ENCODE measurements at places on chromosomes 5 and 9.

GRCh38 chr5:100902440-100903038 lies 543 bp downstream of the ST8SIA4 start:
- DNase-seq = peak; percentile 45

- DNase-seq = no peak
These were observed 1242.9 kb upstream of the CDH6 start for GRCh38 chr5:29950416-29951145.

DNA sequence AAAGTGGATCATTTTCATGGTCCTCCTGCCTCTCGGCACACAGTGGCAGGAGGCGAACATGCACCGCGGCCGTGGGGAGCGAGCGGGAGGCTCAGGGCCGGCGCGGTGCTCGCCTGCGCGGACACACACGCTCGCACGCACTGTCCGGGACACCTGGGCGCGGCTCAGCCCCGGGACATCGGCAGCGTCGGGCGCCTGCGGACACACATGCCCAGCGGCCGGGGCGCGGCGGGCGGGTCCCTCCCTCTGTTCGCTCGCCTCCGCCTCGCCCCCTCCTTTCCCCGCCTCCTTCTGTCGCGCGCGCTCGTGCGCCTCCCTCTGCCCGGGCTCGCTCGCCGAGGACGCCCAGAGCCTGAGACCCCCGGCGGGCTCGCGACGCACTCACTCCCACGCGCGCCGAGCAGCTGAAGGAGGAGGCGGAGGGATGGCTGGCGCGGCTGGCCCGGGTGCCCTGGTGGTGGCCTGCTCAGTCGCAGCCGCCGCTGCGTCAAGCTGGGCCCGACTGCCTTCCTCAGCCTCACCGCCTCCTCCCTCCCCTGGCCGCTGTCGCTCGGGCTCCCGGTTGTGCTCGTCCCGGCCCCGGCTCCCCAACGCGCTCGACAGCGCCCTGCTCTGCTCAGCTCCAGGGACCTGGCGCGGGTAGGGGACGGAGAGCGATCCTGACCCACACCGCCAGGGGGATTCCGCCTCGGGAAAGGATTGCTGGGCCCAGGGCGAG lies at the start of gene FRMD3:
TSS of gene FRMD3 (minus strand) at position 230 of the 718 bp plus-strand sequence. CDS start at position 60, 170 bp downstream.
- DNase-seq = peak; percentile 44

DNA sequence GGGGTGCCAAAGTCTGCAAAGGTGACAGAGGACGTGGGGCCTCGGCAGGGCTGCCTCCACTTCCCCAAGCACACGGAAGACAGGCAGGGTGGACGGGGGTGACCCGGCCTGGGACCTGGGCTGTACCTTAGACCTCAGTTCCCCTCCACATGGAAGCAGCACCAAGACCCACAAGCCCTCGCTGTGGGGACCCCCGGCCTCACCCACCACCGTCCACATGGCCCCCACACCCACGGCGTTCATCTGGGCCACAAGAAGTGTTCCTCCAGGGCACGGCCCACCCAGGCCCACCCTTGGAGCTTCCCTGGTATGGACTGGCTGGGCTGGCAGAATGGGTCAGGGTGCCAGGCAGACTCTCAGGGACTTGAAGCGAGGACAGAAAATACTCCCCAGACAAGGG lies 45.8 kb upstream of the NKD2 start:
- no peak for DNase-seq

DNA sequence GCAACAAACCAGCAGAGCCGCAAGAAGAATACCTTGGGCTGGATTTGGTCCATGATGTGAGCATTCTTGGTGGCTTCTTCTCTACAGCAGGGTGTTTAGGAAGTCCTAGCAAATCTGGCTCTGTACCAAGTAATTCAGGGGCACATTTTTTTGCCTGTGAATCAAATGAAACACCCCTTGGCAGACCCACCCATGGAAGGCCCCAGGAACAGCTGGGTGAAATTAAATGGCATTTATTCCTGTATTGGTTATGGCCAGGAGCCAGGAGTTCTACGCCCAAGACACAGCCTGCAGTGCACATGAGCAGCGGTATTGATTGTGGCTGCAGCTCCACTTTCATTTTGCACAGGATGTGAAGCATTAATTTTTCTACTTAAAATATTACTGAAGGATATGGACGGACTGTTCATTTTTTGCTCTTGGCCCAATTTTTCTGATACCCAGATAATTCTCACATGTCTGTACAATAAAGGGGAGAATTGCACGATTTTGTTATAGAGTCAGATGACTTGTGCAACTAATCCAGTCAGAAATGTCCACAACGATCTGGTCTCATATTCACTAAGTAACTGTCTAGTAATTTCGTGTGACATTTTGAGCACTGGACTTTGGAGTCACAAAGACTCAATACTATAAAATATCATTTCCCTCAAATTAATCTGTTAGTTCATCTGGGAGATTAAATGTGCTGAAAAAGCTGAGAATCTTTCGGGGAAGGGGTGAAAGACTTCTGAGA lies 120.7 kb upstream of the APC start:
- no peak for DNase-seq

- DNase-seq = no peak
These were observed 522.7 kb upstream of the CLINT1 start for GRCh38 chr5:158381614-158382160.

- no peak for DNase-seq
These were observed 208.6 kb upstream of the RGMB start for GRCh38 chr5:98564836-98565235.

DNA sequence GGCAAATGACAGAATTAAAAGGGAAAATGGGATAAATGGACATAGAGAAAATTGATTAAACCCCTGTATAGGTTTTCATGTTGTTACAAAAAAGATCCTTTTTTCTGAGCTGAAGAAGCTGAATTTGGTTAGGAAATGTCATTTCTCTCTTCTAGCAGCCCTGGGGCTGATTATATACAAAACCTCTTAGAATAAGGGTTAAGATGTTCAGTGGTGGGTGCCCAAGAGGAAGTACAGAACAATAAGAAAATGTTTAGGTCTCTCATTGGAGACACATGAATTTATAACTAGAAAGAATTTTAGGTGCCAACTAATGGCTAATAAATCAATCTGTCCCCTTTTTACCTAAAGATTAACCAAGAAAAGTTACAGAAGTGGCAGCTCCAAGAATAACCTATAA lies 14.2 kb downstream of the ABHD17B start:
- DNase-seq = no peak

GRCh38 chr9:116524778-116525470 lies 162.2 kb upstream of the TRIM32 start:
- DNase-seq = no peak

- DNase-seq = no peak
These were observed 207.7 kb downstream of the PDE4D start for GRCh38 chr5:59685793-59686192.

GRCh38 chr5:124203303-124203702 lies 543.1 kb downstream of the ZNF608 start:
- no peak for DNase-seq

GRCh38 chr9:136409557-136410455 lies 608 bp downstream of the ENTR1 start:
- peak; percentile 48 for DNase-seq

GRCh38 chr9:121620777-121621449 lies 30.5 kb upstream of the DAB2IP start:
- peak; percentile 58 for DNase-seq

DNA sequence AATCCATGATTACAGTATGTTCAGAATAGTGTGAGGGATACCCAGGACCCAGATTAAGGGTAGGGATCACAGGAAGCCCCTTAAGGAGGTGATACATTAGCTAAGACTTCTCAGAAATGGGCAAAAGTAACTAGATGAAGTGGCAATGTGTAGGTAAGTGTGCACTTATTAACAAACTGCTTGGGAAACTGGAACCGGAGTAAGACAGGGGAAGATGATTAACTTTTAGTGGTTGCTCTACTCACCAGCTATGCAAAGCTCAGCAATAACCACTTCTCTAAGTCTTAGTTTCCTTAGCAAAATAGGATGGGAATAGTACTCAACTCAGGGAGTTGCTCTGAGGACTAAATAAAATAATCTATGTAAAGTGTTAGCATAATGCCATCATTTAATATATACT lies 182.2 kb downstream of the MCTP1 start:
- no peak for DNase-seq

GRCh38 chr9:134127616-134128015 lies 8.3 kb upstream of the WDR5 start:
- no peak for DNase-seq

- no peak for DNase-seq
These were observed 80.3 kb upstream of the EQTN start for GRCh38 chr9:27377147-27377807.

GRCh38 chr5:158234323-158235158 lies 375.6 kb upstream of the CLINT1 start:
- no peak for DNase-seq

GRCh38 chr5:1732945-1733344 lies 66.7 kb downstream of the MRPL36 start:
- DNase-seq = no peak

- DNase-seq = no peak
These were observed 460.7 kb downstream of the NTRK2 start for GRCh38 chr9:85130260-85130659.

DNA sequence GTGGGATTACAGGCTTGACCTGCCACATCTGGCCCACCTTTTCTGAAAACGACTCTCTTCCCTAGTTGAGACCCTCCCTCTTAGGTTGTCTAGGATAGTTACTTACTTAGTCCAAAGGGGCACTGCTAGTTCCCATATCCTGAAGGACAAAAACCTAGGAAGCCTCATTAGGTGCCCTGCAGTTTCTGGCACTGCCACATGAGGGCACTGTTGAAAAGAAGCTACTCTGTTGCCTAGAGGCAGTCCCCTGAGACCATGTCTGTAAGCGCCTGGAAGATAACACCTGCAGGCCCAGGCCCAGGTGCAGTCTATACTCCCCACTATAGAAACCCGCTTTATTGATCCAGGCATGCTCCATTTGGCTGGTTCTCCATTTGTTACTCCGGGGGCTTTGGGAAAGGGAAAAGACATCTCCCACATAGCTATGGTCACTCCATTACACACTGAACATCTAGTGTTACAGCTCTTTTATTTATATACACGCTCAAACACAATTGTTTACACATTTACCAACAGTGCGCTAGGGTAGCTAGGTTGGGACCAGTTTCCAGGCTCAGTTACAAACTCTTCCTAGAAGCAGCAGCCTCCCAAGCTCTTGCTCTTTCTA lies 73.4 kb upstream of the PPARGC1B start:
- peak; percentile 51 for DNase-seq

DNA sequence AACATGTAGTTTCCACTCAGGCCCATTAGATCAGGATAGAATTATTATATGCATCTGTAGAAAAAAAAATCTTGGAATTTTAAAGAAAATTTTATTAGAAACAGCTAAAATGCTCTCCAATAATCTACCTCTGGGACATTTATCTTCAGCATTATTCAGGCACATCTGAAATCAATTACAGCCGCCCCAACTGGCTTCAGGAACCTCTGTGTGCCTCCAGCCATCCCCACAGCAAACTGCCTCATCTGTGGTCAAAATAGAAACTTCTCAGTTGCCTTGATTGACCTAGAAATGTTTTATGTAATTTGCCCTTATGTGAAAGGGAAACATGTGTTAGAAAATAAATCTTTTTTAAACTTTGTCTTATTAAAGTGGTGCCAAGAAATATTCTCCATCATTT lies 120.1 kb upstream of the LPAR1 start:
- DNase-seq = no peak

DNA sequence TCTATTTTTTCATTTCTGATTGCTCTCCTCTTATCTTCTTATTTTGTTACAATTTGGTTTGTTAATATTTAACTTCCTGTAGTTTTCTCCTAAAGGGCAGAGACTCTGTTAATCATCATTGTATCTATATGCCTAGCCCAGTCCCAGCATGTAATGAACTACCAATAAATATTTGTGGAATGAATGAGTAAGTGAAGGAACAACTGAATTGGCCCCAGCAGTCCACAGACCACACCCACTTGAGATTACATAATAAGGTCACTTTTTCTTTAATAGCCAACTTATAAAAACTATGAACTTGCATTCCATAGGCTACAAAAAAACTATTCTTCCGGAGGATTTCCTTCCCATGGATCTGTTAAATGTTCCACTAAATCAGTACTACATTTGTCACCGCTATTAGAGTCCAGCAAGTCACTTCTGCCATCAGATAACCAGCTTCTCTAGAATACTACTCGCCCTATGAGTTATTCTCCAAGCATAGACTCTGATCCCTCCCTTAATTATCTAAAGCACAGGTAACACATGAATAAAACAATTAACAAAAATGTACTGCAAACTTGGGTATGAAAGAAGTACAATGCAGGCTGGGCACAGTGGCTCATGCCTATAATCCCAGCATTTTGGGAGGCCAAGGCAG lies 27.5 kb upstream of the TNPO1 start:
- DNase-seq = no peak

- DNase-seq = peak; percentile 28
These were observed 49.6 kb upstream of the RXRA start for GRCh38 chr9:134276453-134277245.

- no peak for DNase-seq
These were observed 13.1 kb downstream of the ARHGEF37 start for GRCh38 chr5:149594206-149594895.

GRCh38 chr5:139809331-139809810 lies 13.8 kb downstream of the PSD2 start:
- no peak for DNase-seq

DNA sequence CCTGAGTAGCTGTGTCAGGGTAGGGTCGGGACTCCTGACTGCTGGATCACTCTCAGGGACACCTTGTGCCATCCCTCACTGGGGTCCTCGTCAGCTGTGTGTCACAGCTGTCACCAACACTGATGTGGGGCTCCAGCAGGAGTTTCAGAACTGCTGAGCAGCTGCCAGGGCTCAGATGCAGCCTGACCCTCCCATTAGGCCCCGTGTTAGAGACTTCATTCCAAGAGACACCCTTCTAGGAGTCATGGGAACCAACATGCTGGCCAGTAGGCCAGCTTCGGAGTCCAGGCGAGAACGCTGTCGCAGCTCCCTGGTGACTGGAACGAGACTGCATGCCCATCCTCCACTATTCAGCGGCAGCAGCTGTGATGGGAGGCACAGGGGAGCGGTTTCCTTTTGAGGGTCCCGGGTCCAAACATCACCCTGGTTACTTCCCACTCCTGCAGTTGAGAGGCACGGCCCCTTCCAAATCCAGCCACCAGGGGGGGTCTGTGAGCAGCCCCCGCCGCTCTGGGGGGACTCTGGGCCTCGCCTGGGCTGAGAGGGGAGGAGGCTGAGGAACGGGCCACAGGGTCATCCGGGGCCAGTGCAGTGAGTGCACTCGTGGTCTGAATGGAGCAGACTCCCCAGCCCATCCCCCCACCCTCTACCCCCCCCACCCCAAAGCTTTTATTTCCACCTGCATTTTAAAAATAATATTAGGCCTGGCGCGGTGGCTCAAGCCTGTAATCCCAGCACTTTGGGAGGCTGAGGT lies 12.6 kb upstream of the TCF7 start:
- DNase-seq = peak; percentile 64

Data from hematopoietic multipotent progenitor cell treated with erythropoietin and hydrocortisone succinate and interleukin-3 and kit ligand, for 8 days (in vitro differentiated cells).